ENCODE measurements at places on chromosomes 5 and 9.

DNA sequence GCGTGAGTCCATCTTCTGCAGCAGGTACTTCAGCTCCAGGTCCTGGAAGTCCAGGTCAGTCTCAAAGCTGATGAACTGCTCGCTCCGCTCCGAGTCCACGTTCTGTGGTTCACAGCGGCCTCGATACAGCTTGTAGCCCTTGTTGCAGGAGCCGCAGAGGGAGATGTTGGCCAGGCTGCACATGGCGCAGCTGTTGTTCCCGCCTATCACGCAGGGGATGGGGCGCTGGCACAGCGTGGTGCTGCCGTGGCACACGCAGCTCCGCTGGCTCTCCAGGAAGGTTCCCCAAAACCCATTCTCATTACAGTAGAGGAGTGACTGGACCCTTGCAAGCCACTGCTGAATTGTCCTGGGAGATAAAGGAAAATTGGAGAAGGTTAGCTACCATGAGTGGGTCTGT, 201.4 kb downstream of the BRINP1 start:
- no peak for DNase-seq

DNA sequence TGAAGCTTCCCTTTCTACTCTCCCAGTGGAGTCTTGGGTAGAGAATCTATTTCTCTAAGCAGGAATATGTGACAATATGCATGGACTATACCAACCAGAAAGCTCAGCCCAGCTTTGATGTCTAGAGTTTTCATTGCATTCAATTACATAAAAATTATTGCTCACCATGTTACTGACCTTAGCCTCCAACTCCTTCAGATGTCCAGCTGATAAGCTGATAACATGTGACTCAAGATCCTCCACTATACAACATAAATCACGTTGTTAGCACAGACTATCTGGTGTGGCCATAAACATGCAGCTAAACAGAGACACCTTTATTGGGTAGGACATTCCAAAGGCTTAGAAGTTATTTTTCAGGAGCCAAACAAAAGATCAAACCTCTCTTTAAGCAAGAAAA, 1168.2 kb downstream of the CDH12 start:
- DNase-seq: no peak

GRCh38 chr5:14186059-14186830, 43.1 kb downstream of the TRIO start:
- no peak for DNase-seq

DNA sequence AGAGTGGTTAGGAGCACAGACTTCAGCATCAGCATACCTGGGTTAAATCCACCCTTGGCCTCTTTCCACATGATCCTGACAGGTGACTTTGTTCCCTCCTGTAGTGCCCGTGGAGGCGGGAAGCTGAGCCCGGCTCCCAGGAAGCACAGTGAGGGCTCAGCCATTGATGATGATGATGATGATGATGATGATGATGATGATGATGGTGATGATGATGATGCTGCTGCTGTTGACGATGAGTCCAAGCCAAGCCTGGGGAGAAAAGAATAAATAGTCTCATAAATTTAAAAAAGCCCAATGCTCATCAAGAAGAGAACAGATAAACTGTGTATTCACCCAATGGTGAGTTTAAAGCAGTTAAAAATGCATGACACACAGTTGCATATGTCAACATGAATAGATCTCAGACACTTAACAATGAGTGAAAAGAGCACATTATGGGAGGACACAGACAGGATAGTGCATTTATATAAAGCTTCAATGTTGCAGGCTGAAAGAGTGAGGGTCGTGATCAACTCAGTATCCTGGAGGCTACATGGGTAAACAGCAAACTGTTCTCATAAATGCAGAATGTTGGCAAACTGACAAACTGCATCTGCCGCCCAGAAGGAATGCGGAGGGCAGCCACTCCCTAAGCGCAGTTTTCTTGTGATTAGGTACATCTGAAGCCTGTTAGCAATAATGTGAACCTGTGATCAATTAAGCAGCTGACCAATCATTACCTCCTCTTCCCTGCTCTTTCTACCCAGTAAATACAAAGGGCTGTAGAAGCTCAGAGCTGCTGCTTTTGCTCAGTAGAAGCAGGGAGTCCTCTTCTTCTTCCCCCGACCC, 11.7 kb upstream of the CFAP157 start:
- DNase-seq: no peak

GRCh38 chr5:143271431-143271830, 132.1 kb downstream of the NR3C1 start:
- DNase-seq: no peak

DNA sequence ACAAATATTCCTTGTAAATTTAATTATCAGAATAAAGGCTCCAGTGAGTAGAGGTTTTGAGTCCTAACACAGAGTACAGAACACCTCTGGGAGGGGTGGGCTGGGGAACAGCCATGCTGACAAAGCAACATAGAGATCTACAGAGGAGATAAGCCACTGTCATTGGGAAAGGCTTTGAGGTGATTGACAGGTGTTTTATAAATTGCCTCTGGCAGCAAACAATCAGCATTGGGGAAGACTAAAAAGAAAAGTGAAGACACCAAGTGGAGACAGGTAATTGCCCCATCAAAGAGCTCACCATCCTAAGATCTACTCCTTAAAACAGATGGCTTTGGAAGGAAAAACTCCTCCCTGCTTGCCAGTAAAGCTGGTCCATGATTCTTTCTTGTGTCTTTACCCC, 189.7 kb upstream of the TLE4 start:
- no peak for DNase-seq

- DNase-seq: no peak
These were observed 813 bp upstream of the AGTPBP1 start for GRCh38 chr9:85742597-85742936.

DNA sequence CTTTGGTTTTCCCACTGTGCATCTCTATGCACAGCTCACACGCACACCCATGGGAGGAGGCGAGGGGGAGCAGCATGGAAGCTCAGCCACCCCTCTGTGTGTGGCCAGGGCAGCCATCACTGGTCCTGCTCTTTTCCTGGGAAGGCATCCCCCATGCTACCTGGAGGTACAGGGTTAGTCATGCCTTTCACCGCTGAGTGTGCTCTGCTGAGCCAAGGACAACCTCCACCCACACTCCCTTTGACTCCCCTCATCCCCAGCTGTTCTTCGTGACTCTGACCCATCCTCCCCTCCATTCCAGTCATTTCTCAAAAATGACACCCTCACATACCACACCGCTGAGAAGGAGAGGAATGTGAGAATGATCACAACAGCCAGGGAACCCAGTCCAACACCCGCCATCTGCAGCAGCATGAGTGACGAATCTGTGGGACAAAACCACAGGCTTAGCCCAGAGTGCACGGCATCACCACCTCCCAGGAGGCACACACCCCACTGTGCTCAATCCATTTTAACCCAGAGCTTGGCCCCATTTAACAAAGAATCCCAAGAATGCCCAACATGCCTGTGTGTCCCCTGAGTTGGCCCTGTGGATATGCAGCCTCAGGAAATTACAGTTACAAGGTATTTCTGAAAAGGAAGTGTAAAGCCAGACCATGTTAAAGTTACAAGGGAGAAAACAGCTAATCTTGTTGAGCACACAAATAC, 133.4 kb downstream of the SUSD1 start:
- no peak for DNase-seq

DNA sequence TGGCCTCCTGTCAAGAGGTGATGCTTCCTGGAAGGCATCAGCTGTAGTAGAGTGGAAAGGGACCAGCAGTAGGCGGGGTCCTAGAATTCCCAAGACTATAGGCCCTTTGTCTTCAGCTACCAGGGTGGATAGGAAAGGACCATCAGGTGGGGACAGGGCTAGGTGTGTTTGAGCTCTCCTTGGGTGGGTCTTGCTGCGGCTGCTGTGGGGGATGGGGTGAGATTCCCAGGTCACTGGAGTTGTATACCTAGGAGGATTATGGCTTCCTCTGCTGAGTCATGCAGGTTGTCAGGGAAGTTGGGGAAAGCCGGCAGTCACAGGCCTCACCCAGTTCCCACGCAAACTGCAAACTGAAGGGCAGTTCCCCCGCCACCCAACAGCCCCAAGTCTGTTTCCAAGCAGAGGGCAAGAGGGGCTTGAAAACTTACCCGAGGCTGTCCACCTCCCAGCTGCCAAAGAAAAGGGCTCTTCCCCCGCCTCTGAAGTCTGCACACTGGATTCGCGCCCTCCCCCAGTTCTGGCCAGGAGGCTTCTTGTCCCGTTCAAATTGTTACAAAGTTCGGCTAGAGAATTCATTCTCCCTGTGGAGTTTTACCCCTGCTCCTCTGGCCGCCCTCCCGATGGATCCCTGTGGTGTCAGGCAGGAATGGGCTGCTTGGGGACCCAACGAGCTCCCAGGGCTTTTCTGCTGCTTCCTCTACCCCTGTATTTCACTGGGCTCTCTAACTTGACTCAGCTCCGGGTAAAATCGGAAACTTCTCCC, 23.0 kb upstream of the ECM2 start:
- no peak for DNase-seq

DNA sequence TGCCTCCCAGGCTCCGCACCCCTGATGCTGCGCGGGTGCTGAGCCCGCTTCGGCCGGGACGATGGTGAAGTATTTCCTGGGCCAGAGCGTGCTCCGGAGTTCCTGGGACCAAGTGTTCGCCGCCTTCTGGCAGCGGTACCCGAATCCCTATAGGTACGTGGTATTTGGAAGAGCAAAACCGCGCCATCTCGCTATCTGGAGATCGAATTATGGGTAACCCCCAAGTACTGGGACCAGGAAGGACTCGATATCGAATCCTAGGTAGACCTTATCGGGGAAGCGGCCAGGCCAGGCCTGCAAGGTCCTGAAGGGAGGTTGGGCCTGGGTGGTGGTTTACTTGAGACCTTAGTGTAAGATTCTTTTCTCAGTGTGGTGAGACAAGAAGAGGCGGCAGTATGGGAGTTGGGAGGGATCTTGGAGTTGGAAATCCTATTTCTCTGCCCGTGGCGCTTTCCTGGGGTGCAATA, 359 bp downstream of the PRELID1 start:
- no peak for DNase-seq

- DNase-seq: no peak
These were observed 284.5 kb downstream of the RFX3 start for GRCh38 chr9:3241290-3241689.

DNA sequence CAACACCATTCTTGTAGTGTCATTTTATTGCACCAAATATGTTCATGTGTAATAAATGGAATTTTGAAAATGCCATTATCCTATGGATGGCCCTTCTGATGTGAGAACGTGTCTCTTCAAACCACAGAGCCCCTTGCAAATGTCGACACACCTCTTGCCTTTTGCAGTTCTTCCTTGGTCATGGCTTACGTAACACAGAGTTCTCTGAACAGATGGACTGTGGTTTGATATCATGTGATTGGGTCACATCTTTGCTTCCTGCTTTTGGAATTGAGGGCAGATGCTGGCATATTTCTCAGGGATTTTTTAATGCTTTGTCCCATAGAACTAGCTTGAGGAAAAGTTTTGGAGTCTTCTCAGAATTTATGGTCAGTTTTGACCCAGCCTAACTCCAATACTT, 4.6 kb downstream of the TGFBR1 start:
- DNase-seq: no peak

- DNase-seq: no peak
These were observed 33.9 kb downstream of the ACTBL2 start for GRCh38 chr5:57448751-57449150.

DNA sequence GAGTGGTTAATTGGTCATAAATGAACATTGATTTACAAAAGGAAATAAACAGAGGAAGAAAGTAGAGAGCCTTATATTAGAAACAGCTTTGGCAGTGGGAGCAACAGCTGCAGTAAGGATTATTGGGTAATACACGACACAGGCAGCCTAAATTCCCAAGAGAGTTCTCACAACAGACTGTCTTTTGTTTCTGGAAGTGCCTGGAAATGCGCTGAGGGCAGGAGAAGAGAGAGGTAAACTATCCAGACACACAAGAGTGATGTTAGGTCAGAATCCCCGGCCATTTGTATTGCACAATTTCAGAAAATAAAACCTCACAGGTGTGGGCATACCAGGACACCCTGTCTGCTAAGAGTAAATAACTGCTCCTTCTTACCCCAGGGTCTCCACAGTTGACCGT, 450.4 kb upstream of the CTNND2 start:
- DNase-seq: no peak

DNA sequence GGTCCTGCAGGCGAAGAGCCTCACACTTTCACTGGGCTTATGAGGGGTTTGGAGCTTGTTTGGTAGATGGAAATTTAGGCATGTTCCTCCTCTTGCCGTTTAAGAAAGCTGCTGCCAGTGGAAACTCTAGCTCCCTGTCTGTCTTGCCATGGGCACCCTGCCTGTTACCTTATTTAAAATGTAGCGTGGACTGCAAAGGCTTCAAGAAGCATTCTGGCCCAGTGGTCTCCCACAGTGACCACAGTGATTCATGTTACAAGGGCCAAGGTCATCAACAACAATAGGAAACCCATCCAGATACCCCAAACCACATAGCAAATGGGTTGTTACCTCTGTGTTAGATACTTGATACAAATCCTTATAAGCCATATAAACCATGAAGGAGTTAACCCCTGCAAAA, 96.6 kb downstream of the DPYSL3 start:
- no peak for DNase-seq

DNA sequence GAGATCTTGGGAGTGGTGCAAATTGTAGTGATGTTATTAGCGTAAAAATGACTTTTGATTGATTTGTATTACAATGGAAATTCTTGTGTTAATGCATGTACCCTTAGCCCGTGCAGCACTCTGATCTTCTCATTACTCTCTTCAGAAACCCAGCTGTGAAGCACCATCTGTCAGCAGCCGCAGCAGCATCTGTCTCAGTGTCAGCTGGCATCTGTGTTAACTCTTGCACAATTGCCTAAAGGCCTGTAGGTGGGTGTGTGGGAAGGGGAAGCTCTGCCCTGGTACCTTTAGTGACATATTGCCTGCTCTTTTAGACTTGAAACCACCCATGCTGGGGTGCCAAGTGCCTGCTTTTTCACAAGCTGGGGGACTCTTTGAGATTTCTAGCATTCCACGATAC, 101.3 kb downstream of the FBXL7 start:
- DNase-seq: no peak

DNA sequence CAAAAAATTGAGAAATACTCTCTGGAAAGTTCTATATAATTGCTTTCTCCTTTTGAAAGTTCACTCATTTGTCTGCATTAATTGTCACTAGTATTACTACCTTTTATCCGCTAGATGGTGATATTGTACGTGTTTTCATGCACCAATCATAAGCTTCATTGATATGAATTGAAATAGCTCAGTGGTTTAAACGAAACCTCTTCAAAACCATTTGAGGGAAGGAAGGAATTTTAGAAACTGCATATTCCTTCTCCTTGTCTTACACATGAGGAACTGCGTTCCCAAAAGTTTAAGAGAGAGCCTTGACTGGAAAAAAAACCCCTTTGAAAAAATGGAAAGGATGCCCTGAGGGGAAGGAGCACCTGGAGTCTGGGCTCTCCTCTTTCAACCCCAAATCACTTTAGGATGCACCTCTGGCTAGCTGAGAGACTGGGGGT, 98.6 kb downstream of the YTHDC2 start:
- DNase-seq: no peak
